ENCODE measurements at places on chromosomes 11 and 22.
A peak's percentile ranks its signal among the peaks of the same experiment; 100 is the strongest.

- DNase-seq = no peak
Measured at GRCh38 chr11:44607319-44607962, 42.0 kb downstream of the CD82 start.

- DNase-seq = no peak
Measured at GRCh38 chr22:36463783-36464184, 17.7 kb downstream of the TXN2 start.

DNA sequence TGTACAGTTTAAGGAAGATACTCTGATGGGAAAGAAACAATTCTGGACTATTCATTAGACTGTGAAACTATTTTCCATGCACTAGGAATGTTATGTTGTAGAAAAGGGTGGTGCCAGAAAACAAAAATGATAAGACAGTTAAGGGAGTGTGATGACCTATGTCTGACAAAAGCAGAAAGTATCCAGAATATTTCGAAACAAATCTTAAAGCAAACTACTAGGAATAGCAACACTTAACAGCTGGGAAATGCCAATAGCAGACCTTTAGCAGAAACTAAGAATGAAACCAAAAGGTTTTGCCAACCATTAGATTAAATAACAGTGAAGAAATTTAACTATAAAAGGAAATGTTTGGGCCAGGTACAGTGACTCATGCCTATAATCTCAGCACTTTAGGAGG, 3.3 kb upstream of the ARHGAP20 start:
- DNase-seq = no peak

GRCh38 chr11:69977951-69978350, 100.2 kb upstream of the ANO1 start:
- no peak for DNase-seq

DNA sequence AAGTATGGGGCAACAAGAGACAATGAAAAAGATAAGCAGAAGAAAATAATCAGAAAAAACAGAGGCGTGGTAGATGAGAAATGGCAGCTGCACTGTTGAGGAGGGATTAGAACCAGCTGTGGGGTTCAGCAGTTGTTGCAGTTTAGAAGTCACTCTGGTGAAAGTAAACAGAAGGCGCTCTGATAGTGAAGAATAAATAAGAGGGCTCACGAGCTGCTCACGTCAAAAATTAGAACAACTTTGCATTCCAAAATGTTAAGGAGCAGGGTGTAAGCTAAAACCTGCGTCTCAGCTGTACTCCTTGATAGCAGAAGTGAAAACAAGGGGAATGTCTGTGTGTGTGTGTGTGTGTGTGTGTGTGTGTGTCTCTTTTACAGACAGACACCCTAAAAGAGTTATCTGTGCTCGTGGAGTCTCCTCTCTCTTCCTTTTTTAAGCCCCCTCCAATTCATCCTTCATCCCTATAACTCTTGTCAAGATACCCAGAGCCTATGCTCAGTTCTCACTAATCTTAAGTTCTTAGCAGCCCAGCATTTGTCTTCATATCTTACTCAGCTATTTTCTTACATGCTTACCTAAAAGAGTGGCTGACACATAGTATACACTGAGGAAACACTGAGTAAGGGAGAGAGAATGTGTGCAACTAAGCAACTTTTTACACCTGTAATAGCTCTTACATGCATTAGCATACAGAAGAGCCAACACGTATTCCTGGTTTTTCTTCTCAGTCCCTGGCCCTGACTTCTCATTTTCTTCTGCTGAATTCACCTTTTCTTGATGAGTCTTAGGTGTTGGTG, 8.9 kb downstream of the TTC17 start:
- DNase-seq = no peak

DNA sequence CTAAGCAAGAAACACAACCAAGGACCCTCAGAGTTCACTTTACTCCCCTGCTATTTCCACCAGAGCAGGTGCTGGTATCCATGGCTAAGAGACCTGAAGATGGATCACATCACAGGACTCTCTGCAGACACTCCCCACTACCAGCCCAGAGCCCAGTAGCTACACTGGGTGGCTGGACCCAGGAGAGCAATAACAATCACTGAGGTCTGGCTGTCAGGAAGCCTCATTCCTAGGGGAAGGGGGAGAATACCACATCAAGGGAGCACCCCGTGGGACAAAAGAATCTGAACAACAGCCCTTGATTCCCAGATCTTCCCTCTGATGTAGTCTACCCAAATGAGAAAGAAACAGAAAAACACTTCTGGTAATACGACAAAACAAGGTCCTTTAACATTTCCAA, 9.0 kb upstream of the MMP7 start:
- no peak for DNase-seq

GRCh38 chr11:47257517-47258316, at the start of gene NR1H3:
TSS of gene NR1H3 (plus strand) at chr11:47257996. CDS start at chr11:47259217, 1,221 bp downstream.
- DNase-seq = no peak

GRCh38 chr22:19756288-19757128, 4.1 kb upstream of the TBX1 start:
- DNase-seq = peak; percentile 68

DNA sequence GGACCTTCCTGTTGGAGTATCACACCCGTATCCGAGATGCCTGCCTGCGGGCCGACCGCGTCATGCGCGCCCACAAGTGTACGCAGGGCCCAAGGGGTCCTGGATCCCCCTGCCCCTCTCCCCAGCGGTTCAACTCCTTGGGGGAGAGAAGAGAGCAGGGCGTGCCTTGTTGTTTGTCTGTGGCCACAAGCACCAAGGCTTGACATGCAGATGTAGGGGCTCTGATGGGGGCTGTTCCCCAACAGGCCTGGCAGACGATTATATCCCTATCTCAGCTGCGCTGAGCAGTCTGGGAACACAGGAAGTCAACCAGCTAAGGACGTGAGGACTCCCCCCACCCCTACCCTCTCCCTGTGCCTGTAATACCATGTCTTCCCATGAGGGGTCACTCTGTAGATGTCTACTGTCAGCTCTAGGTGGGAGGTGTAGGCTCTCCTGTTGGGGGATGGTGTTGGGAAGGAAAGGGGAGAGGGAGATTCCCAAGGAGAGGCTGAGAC, 6.8 kb downstream of the CFL1 start:
- DNase-seq = peak; percentile 27

Data from CD4-positive, alpha-beta T cell treated with Interleukin-1 beta for 1 hour (primary cell).